ENCODE measurements at places on chromosomes 1 and 21. TPM values are rescaled to one million over a fixed set of nuclear protein-coding genes. Genes with fewer than 3 reads are reported as not detected.

The COL16A1 gene
- total RNA-seq, result 5.5 TPM

The DCST1 gene
- total RNA-seq, result not detected

The TACSTD2 gene
- not detected for total RNA-seq

The KIF21B gene
- total RNA-seq, result 3.5 TPM

The CCDC27 gene
- not detected for total RNA-seq

The TLCD4 gene
- total RNA-seq, result 3.6 TPM

The TSSK3 gene
- not detected for total RNA-seq

The PDZK1 gene
- total RNA-seq, result 0.95 TPM
